ENCODE measurements at places on chromosomes 7 and 10. TPM values are rescaled to one million over a fixed set of nuclear protein-coding genes. Genes with fewer than 3 reads are reported as not detected.
A peak's percentile ranks its signal among the peaks of the same experiment; 100 is the strongest.

Gene ZNF117
- total RNA-seq, result 42.3 TPM

Gene MRPS24
- 59.4 TPM for total RNA-seq

Gene NAT16
- not detected for total RNA-seq

Gene CLRN3
- not detected for total RNA-seq

Gene MALRD1
- total RNA-seq, result 11.1 TPM

Gene GTPBP4
- 67.5 TPM for total RNA-seq

Gene ARHGEF35
- total RNA-seq, result 14.9 TPM

DNA sequence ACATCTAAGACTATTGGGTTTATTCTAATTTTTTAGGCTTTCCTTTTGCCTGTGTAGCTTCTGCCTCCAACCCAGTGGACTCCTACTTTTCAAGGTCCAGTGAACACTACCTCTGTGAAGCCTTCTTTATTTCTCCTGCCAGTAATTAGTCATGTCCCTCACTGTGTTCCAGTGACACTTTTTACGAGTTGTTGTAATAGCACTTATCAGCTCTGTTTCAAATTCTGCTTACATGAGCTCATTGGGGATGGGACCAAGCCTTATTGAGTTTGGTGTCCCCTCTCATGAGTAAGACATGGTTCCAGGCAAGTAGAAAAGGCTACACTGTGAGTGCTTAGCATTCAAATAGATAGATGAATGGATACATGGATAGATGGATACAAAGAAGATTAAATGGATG lies 184.6 kb downstream of the HIBADH start:
- no peak for DNase-seq

DNA sequence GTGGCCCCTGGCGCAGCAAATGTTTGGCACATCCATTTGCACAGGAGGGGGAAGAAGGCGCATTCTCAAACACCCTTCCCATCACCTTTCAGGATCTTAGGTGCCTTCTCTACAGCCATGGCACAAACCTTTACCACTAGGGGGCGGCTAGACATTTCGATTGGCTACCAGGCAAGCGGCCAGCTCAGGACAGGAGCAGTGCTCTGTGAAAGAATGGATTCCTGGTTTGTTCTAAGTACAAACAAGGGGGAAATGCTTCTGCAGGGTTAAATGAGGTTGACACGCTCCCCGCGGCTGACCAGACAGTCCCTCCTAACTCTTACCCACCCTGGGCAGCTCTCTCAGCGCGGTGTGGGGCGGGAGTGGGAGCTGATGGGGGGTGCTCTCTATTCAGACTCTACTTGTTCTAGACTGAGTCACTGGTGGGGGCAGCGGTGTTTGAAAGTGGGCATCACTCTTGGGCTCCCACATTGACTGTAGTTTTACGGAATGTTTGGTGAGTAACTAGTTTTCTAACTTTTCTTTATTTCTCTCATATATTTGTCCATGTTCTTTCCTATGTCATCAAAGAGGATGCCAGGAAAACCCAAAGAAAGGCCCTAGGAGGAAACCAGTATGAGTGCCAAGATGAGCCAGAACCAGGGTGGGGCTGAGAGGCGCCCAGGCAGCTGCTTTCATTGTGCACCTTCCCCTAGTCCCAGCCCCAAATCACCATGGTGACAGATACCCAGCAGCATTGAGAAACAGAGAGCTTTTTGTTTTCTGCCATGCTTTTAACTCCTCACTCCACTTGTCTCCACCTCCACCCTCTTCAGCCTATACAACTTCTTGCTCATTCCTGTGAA lies 61.4 kb upstream of the GPR158 start:
- DNase-seq, result peak; percentile 60

GRCh38 chr10:127368929-127369328 lies 172.5 kb upstream of the INSYN2A start:
- no peak for DNase-seq

DNA sequence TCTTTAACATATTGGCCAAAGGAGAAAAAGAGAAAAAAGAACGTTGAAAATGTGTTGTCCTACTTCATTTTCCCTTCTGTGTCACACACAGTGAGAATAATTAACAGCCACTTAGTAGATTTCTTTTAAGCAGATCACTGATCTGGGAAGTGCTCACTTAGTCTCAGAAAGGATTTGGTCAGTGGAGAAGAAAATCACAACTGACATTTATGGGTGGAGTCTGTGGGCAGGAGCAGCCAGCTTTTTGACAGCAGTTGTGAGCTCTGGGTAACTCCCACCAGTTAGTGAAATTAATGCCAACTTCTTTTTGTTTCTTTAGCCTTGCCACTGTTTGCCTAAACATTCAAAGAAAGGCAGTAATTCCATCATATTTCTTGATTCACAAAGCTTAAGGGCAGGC lies 49.7 kb downstream of the CDK14 start:
- no peak for DNase-seq

- no peak for DNase-seq
These were observed 5.5 kb upstream of the PAPSS2 start for GRCh38 chr10:87654212-87654611.

- DNase-seq, result no peak
These were observed 285.5 kb downstream of the TCF7L2 start for GRCh38 chr10:113235508-113235907.

- DNase-seq, result no peak
These were observed 64.1 kb upstream of the TM9SF3 start for GRCh38 chr10:96650958-96651357.

GRCh38 chr10:122702275-122702674 lies 2.6 kb upstream of the C10orf120 start:
- no peak for DNase-seq

- DNase-seq, result no peak
These were observed 63.4 kb downstream of the RAMP3 start for GRCh38 chr7:45220846-45221618.

GRCh38 chr10:1179346-1180070 lies 123.3 kb downstream of the WDR37 start:
- no peak for DNase-seq

- no peak for DNase-seq
These were observed 280.7 kb upstream of the MAGI2 start for GRCh38 chr7:79734181-79734580.

DNA sequence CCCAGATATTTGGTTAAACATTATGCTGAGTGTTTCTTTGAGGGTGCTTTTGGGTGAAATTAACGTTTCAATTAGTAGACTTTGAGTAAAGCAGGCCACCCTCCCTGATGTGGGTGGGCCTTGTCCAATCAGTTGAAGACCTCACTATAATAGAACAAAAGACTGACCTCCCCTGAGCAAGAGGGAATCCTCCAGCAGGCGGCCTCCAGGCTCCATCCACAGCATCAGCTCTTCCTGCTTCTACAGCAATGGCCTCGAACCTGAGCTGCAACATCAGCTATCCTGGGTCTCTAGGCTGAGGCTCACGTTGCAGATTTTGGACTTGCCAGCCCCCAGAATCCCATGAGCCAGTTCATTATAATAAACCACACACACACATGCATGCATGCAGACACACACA lies 104.2 kb downstream of the PFKFB3 start:
- no peak for DNase-seq

GRCh38 chr7:116652793-116653192 lies 19.2 kb upstream of the MET start:
- no peak for DNase-seq

GRCh38 chr7:47071866-47072265 lies 510.0 kb downstream of the TNS3 start:
- no peak for DNase-seq

GRCh38 chr10:57844387-57844998 lies 423.2 kb downstream of the IPMK start:
- DNase-seq, result no peak

- no peak for DNase-seq
These were observed 185.2 kb downstream of the DYNC1I1 start for GRCh38 chr7:95957510-95957909.

DNA sequence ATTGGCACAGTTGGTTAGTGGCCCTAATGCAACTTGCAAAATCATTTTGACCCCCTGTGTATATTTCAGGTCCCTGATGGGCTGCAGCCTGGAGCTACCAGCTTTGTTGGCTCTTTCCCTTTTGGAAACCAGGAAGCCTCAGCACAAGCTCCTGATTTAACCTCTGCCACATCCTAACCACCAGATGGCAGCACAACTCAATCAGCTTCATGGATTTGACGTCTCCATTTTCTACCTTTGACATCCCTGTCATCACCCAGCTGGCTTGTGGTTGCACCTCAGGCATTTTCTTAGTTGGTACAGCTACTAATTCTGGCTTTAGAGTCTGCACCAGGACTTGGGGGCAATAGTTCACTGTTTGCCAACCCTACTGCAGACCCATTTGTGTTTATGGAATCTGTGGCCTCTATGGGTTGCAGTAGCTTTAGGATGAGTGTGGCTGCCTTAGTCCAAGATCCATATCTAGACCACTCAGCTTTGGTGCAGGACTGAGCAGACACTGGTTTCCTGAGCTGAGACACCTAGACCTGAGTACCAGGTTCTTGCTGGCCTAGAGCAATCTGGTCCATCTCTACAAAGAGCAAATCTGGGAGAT lies 456.2 kb downstream of the REEP3 start:
- no peak for DNase-seq

DNA sequence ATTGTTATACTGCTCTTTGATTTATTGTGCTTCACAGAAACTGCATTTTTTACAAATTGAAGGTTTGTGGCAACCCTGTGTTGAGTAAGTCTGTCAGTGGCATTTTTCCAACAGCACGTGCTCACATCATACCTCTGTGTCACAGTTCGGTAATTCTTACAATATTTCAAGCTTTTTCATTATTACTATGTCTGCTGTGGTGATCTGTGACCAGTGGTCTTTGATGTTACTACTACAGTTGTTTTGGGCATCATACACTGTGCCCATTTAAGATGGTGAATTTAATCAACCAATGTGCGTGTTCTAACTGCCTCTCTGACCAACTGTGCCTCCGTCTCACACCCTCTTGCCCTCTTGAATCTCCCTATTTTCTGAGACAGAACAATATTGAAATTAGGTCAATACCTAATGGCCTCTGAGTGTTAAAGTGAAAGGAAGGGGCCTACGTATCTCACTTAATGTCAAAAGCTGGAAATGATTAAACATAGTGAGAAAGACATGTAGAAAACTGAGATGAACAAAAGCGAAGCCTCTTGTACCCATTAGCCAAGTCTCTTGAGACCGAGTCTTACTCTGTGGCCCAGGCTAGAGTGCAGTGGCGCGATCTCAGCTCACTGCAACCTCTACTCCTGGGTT lies 20.2 kb upstream of the ASL start:
- no peak for DNase-seq

All from mesothelial cell of epicardium (in vitro differentiated cells).